Activated T-helper 9 cell treated with anti-CD3 and anti-CD28 coated beads, Interleukin-2, amount 50 U/mL, for 16 hours (primary cell): ENCODE measurements at places on chromosomes 4 and X.

DNA sequence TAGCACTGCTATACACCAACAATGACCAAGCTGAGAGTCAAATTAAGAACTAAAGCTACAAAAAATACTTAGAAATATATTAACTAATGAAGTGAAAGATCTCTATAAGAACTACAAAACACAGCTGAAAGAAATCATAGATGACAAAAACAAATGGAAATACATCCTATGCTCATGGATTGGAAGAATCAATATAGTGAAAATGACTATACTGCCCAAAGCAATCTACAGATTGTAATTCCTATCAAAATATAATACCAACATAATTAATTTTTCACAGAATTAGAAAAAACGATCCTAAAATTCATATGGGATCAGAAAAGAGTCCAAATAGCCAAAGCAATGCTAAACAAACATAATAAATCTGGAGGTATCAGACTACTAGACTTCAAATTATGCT, 87.8 kb downstream of the STARD8 start:
- DNase-seq = no peak

DNA sequence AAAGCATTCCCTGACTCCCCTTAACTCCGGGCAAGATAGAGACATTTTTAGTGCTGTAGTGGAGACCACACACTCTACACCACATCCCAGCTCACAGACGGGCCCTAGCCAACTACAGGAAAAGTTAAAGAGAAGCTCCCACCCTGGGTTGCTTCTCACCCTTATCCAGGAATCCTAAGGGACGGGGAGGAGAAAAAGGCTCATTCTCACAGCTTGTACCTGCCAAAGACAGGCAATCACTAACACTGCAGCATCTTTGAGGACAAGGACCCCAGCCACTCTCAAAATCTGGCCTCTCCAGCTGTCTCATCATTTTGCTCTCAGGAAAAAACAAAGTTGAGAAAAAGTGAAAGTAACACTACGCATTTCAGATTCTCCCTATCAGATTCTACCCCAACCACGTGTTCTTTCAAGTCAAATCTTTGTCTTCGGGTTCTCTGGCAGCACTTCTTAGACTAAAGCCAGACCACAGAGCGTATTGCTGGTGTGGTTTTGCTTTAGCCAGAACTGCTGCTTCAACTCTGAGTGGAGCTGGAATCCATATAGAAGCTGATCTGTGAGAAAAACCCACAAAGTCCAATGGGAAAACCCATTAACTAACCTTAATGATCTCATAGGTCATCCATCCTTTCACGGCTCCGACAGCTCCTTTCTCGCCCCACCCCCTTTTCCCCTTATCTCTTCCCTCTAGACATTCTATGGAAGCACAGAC, 605.9 kb upstream of the DIPK2B start:
- peak; percentile 8 for DNase-seq

- no peak for DNase-seq
Measured at GRCh38 chrX:135009057-135009610, 13.2 kb downstream of the RTL8B start.

DNA sequence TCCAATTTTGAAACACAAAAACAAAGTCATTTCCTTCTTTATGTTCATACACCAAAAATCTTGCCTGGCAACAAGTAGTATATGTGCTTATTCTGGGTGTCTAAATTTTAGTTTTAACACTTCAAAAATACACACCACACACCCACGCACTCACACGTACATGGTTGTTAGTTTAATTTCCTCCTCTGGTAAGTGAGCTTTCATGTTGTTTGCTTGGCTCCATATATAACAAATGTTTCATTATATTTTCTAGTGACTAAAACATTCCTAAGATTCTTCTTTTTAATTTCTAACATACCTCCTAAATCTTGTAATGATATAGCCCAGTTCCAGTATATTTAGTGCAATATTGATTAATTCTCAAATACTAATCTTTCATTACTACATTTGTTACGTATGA, 80.9 kb downstream of the PRDM5 start:
- no peak for DNase-seq

- DNase-seq = no peak
Measured at GRCh38 chr4:166827167-166827566, 407.1 kb downstream of the SPOCK3 start.

DNA sequence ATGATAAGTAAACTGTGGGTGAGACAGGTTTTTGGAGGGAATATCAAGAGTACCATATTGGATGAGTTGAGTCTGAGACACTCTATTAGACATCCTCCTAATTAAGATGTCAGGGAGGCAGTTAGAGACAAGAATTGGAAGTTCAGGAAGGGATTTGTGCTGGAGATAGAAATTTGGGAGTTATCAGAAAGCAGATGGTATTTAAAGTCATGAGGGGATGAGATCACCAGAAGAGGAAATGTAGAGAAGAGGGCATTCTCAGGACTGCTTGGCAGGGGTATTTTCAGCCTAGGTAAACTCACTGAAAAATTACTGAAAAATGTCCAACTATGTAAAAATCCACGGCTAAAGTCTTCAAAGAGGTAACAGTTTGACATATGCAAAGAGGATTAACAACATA, 161.6 kb upstream of the PGRMC2 start:
- DNase-seq = no peak

DNA sequence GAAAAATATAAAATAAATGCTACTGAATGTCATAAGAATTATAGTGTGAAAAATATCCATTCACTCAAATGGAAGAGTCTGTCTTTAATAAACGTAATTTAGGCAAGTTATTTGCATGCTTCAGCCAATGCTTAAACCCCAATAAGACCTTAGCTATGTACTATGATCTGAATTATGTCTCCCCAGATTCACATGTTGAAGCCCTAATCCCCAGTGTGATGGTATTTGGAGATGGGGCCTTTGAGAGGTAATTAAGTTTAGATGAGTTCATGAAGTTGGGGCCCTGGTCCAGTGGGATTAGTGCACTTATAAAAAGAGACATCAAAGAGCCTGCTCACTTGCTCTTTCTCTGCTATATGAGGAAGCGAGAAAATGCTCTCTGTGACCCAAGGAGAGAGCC, 28.7 kb downstream of the SLC39A8 start:
- no peak for DNase-seq

DNA sequence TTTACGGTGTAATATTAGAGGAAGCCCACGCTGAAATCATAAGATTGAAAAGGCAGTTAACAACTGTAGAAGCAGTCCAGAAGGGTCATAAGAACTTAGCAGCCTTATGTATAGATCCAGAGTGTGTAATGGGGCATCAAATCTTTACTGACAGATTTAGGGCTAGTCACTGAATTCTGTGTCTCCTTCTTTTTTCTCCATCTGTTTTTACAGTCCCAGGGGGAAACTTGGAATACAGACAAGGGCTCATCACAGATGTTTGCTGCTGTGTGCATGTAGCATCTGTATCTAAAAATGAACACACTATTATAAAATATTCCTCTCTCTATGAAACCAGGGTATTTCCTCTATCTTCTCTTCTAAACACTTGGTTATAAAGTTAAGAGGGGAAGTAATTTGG, 43.9 kb downstream of the CYSLTR1 start:
- DNase-seq = no peak

GRCh38 chr4:156837625-156838345, 133.8 kb downstream of the PDGFC start:
- DNase-seq = no peak

- DNase-seq = no peak
Measured at GRCh38 chr4:3613967-3614730, 81.9 kb upstream of the LRPAP1 start.

DNA sequence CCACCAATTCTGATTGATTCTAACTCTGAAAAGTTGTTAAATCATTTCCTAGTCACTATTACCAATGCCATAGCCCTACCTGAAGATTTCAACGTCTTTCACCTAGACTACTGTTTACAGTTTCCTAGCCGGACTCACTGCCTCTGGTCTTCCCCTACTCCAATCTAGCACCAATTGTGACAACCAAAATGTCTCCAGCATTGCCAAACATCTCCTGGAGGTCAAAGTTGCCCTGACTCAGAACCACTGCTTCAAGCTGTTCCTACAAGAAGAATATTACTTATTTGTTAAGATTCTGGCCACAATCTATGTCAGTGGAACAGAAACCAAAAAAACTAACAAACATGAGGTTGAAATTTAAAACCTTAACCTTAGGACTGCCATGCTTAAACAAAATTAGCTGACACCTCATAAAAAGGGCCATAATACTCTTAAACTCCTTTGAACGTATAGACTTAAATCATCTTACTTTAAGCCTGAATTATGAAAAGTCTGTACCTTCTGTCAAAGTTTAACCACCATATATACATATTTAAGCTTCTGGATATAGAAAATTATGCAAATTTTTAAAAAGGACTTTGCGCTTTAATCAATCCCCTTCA, 2.1 kb downstream of the PDS5A start:
- no peak for DNase-seq
